ENCODE measurements at places on chromosomes 13 and 19.

GRCh38 chr13:95381212-95381527 is 79.9 kb upstream of the ABCC4 start:
- DNase-seq, result no peak

DNA sequence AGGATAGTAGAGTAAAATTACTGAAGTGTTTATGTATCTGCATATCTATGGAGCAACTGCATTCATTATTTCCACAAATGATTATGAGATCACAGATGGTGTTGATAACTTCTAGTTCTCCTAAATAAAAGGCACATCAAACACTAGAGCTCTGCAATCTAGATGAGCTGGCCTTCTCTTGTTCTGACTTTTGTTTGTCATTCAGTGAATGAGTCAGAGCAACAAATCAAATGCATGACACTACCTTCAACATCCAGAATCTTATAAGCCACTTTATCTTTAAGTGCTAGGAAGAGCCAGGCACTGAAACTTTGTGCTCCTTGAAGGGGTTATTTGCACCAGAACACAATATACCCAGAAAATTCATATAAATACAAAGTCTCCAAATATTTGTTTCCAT is 456.0 kb downstream of the PCDH17 start:
- no peak for DNase-seq

- no peak for DNase-seq
Observed at GRCh38 chr13:21576426-21576825, 27.5 kb downstream of the MICU2 start.

DNA sequence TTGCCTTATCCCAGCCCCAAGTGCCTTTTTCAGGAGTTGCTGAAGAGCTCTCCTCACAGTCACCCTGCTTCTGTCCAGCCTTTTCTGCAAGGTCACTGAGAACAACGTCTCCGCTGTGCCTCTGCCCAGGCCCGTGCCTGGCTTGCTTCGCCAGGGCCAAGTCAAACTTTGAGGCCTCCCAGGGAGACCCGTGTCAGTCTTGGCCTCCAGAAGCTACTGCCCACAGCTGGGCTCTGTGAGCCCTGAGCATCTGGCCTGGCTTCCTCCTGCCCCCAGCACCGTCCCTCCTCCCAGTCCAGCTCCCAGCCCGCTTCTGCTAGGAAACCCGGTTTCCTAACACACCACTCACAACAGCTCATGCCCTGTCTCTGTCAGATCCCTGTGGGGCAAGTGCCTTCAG is 165.9 kb downstream of the TEX29 start:
- DNase-seq, result peak; percentile 13

GRCh38 chr13:73572824-73573223 is 514.0 kb downstream of the KLF5 start:
- DNase-seq, result no peak
